SJCRH30 (cell line): ENCODE measurements at places on chromosomes 11 and 22. TPM values are rescaled to one million over a fixed set of nuclear protein-coding genes. Genes with fewer than 3 reads are reported as not detected.
A peak's percentile ranks its signal among the peaks of the same experiment; 100 is the strongest.

The ESAM gene
- 0.16 TPM in 1 of 2 replicates, not detected in the other for total RNA-seq

The OR51E2 gene
- total RNA-seq, result not detected in 2 replicates

DNA sequence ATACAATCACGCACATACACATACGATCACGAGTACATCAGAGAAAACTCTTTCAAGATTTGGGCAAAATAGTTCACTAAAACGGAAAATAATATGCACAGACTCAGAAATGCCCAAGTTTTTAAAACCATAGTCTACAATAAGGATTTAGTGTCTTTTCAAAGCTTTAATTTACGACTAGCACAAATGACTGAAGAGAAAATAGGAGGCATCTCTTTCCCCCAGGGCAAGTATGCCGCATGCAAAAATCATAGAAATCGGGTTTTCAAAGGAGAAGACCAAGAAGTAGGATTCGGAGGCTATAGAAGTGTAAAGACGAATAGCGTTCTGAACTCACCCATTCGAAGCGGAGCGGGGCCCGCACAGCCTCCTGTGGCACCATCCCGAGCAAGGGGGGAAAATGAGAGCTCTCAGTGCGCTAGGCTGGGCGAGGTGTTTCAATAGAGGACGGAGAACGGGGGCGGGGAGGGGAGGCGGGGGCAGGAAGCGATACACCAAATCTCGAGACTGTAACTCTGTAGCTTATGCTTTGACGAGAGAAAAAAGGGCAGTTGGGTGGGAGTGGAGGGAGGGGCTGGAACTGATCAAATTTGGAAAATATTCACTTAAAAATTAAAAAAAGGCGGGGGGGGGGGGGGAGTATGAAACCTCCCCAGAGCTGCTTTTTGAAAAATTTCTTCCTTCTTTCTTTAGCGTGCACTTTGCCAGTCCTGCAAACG is 15.8 kb downstream of the BLID start:
- DNase-seq, result peak; percentile 86

DNA sequence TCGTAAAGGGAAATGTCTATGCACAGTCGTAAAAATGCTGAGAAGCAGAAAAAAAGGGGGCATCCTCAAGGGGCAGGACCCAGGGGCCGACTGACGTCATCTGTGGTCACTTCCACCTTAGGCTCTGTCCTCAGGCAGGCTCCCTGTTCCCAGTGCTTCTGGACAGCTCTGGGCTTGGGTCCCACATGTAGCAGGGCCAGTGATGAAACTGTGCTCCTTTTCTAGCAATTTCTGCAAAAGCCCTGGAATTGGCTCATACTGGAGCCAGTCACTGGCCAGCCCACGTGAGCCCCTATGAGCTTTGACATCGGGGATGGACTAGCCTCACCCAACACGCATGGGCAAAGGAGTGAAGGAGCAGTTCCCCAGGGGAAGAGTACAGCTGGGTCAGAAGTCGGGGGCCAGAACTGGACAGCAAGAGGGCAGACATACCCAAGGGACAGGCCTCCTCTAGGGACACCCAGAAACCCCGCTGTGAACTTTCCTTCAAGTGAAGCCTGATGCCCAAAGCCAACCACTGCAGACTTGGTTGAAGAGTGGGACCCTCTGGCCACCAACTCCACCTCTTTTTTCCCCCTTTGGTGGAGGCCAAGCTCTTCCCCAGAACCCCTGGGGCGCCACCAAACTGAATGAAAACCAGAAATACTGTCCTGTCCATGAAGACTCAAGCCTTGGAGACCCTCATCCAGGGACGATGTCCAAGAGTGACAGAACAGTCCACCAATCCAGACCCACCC is 1349.0 kb downstream of the BRD1 start:
- no peak for DNase-seq

- no peak for DNase-seq
Measured at GRCh38 chr11:45879803-45880686, 5.4 kb upstream of the MAPK8IP1 start.

GRCh38 chr11:64356498-64357411 is 2.2 kb upstream of the RPS6KA4 start:
- peak; percentile 76 for DNase-seq
